NCI-H2171 (cell line): ENCODE measurements at places on chromosomes 3 and 15.

DNA sequence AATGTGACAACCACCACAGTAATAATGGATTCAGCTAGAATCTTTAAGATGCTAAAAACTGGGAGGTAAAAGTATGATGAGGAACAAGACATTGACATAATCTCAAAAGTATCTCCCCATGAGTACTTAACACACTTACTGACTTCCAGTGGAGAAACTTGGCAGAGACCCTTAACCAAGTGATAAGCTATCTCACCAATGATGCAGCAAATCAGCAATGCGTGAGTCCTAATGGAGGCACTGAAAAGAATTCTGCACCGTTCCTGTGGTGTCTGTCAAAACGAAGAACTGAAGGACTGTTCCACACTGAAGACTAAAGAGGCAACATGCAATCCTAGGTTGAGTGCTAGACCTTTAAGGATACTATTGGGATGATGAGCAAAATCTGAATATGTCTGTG lies 67.9 kb upstream of the OCA2 start:
- DNase-seq = no peak

- DNase-seq = no peak
Measured at GRCh38 chr3:43786102-43786501, 95.4 kb downstream of the ABHD5 start.

DNA sequence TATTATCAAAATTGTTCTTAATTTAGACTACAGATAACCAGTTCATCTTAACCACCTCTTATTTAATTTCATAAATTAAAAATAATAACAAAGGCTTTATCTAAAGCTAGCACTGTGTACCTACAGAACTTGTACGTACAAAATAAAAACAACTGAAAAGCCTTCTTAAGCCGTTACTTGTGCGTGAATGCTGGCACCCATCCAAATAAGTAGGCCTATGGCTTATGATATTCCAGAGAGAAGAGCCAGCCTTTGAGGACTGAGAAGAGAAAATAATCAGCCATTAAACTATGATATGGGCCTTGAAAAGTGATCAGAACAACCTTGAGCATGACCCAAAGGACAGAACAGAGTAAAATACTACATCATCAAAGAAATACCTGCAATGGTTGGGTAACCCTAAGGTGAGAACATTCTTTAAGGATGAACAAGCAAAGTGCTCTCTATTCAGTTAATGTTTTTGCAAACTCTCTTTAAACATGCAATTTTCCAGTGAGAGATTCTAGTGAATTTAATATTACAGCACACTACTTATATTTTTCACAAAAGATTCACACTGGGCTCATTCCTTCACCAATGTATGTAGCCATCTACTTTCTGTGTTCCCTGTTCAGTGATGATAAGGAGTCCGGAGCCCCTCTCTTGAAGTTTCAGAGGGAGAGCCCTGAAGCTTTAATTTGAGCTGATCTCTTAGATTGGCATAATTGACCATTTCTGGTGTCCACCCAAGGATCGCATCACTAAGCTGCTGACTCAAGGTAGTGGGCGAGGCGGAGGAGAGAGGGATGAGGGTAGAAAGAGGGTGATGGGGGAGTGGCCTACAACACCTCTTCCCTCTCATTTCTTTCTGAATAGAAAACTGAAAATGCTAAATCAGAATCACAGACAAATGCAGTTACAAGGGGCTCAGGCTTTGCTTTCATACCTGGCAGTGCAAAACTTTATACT lies 7.7 kb upstream of the ACTC1 start:
- DNase-seq = no peak

DNA sequence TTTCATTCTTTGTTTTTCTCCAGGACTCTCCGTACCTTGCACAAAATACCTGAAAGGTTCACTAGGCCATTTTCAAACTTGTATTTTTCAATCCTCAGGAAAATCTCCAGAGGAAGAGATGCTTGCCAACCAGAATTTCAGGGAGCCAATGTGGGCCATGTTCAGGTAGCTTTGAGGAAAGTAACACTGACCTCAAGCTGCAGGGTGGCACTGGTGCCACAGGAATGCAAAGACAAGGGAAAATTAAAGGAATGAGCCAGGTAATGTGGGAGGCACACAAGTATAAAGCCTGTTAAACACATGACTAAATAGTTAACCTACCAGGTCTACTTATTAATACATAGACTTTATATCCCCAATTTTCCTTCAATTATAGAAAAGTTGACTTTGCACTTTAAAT lies 51.9 kb upstream of the GAP43 start:
- DNase-seq = no peak

GRCh38 chr3:152688313-152688712 lies 146.6 kb upstream of the P2RY1 start:
- DNase-seq = no peak

GRCh38 chr15:81863162-81863561 lies 182.7 kb downstream of the MEX3B start:
- no peak for DNase-seq

DNA sequence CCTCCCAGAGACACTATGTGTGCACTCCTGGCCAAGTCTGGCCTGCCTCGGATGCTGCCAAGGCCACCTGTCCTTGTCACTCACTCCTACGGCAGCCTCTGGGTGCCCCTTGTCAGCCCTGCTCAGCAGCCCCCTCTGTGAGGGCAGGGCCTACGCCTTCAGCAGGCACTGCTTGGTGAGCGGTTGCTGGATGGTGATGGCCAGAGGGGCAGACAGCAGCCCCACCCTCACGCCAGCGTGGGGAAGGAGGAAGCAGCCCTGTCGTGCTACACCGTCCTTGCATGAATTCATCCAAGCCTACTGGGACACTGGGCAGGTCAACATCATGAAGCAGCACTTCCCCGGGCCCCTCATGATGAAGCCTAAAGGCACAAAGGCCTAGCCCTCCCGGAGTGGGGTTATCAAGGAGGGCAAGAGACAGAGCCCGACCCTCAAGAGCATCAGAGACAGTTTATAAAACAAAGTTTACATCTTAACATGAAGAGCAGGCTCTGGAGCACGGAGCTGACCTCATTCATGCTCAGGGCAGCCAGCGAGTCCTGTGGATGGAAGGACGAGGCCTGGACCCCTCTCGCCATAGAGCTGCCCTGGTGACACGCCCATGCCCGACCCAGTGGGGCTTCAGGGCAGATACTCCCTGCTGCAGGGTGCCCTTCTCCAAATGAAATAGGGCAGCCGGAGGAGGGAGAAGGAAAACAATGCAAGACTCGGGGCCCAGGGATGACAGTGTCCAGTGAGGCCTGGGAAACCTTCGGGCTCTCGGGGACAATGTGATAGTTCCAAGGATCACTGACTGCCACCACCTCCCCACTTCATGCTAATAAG lies 25.3 kb downstream of the CHDH start:
- DNase-seq = no peak

DNA sequence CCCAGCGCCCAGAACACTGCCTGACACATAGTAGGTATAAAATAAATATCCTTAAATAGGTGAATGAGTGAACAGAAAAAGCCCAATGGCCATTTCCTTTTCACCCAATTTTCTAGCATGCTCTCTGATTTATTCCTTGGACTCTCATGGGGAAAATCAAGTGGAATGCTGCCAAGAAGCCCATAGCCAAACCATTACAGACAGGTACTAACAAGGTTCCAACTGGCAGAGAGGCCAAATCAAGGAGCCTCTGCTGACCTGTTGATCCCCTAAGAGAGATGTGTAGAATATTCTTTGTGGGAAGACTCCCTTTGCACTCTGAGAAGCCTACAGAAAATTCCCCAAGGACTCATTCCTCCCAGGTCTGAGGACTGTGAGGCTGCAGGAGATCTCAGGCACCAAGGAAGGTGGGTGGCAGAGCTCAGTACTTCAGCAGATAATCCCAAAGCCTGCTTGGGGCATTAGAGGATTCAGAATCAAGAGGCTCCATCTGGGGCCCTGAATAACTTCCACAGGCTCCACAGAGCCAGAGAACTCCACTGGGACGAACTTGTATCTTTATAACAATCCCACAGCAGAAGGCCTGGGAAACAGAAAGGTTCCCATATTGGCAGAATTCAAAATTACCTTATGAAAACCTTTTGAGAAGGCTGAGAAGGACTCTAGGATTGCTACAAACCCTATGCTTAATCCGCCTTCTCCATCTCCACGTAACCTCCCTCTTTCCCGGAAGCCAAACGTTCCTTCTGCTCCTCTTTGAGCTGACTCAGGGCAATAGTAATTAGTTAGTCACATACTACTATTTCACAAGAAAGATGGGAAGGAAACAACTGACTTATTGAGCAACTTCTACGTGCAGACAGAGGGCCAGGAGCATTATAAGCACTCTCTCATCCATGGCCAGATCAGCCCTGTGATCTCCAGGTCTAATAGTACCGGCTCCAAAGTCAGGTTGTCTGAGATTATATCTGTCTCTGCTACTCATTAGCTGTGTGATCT lies 34.5 kb downstream of the PRICKLE2 start:
- DNase-seq = no peak
